SIG-M5 (cell line): ENCODE measurements at places on chromosomes 11 and 22.
A peak's percentile ranks its signal among the peaks of the same experiment; 100 is the strongest.

DNA sequence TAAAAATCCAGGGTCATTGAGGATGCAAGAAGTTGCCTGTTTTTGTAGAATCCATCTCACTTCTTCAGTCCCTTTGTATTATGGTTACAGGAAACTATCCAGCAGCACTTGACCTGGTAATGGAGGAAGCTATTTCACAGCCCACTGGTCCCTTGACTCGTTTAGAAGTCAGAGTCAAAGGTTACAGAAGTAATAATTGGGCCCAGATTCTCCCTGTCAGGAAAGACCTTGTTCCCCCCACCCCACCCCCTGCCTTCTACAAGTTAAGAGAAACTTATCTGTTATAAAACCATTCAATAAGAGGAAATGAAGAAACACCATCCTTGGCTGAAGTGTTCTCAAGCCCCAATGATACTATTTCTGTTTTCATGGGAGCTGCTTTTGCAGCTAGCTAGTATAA is 65.8 kb downstream of the CSTPP1 start:
- no peak for DNase-seq

DNA sequence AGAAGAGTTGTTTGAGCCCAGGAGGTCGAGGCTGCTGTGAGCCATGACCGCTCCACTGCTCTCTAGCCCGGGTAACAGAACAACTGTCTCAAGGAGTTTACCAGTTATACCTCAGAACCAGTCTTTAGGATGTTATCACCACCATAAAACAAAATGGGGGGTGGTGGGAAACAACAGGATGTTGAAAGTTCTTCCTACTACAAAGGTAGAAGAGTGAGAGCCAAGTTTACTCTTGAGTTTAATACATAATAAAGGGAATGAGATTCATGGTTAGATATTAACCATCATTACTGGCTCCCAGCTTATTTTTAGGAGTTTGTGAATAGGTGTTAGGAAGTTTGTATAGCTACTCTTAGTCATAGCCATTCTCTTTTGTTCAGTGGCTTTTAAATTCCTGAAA is 78.8 kb upstream of the HORMAD2 start:
- DNase-seq = no peak

DNA sequence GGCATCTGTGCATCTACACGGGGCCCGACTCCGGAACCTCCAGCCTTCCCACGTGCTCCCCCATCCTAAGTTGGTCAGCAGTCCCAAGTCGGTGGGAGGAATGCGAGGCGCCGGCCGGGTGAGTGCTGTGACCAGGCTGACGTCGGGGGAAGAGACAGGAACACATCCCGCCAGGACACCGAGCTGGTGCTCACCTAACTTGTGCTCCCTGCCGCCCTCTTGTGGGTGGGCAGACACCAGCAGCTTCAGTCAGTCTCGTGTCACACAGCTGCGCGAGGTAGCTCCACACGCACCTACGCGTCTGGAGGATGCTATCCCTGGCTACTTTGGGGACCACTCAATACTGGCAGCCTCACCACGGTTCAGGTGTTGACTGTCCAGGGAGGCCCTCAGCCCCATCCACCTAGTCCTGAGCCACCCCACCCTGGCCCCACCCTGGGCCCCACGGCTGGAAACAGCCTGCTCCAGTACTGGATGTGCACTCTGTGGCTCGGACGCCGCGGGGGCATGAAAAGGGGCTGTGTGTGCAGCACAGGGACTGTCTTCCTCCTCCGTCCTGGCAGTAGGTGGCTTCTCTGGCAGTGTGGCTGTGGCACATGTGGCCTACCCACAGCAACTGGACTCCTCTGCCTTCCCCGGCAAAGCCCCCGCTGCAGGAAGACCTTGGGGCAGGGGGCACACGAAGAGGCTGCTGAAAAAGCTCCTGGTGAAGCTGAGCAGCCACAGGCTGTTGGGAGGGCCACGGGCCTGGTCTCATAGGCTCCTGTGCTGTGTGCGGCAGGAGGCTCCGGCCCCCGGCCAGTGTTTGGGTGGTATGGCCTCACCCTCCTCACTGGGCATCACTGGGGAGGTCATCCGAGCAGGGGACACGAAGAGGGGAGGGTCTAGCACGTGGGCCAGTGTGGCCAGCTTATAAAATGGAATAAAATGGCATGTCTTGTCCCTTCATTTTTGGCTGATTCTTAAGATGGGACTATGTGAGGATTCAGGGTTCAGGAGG is 11.2 kb upstream of the BID start:
- DNase-seq = no peak

DNA sequence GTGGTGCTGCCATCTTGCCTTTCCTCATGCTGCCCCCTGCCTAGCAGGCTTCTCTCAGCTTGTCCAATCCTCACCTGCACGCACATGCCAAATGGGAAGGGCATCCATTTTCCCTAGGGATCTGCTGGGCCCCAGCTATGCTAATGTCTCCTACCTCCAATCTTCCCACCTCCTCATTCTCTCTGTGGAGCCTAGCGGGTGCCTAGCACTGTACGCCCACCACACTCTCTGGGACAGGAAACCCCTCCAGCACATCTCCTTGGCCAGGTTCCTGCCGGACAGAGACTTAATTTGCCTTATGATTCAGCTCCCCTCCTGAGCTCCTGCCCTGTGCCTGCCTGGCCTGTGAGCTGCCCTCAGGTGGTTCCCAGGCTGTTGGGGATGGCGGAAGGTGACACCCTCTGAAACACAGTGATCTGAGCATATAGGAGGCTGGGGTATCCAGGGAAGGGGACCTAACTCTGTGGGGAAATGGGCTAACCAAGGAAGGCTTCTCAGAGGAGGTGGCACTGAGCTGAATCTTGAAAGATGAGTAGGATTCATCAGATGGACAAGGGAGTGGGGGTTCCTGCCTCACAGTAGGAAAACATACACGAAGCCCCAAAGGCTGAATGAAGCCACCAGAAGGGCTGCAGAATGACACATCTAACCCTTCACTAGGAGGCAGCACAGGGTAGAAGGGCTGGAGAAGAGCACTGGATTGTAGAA is 79.2 kb upstream of the WNT11 start:
- no peak for DNase-seq

- peak; percentile 91 for DNase-seq
Measured at GRCh38 chr11:129825380-129825779, 9.7 kb downstream of the TMEM45B start.

GRCh38 chr11:44521148-44521547 is 44.3 kb upstream of the CD82 start:
- no peak for DNase-seq

GRCh38 chr11:123590296-123590912 is 64.0 kb downstream of the SCN3B start:
- DNase-seq = no peak

DNA sequence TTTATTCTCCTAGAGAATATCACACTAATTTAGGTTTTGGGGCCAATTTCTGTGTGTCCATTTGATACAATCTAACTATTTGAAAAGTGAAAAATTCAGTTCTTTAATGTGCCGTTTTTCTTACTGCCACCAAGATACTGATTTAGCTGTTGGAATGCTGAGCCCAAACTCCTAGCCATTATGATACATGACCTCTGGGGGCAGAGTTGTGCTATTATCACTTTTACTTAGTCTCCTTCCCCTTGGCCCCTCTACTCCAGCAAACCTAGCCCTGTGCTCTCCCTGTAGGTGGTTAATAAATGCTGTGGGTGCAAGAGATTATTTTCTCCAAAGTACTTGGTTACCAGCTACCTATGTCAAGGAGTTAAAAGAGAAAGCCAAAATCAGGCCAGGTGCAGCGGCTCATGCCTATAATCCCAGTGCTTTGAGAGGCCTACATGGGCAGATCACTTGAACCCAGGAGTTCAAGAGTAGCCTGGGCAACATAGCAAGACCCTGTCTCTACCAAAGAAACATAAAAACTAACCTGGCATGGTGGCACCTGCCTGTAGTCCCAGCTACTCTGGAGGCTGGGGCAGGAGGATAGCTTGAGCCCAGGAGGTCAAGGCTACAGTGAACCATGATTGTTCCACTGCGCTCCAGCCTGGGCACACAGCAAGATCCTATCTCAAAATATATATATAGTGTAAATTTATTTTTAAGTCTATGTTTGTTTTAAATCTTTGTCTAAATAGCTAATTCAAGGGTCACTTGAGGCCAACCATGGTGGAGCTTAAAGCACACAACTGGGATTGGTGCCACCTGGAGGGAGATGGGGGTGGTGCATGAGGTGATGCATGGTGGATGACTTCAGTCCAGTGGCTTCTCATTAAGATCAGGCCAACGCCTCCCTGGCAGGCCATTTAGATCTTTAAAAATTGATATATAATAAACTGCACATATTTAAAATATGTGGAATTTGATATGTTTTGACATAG is 193.2 kb upstream of the PLET1 start:
- DNase-seq = no peak

GRCh38 chr11:66333220-66333877 is 2.9 kb downstream of the RIN1 start:
- no peak for DNase-seq

DNA sequence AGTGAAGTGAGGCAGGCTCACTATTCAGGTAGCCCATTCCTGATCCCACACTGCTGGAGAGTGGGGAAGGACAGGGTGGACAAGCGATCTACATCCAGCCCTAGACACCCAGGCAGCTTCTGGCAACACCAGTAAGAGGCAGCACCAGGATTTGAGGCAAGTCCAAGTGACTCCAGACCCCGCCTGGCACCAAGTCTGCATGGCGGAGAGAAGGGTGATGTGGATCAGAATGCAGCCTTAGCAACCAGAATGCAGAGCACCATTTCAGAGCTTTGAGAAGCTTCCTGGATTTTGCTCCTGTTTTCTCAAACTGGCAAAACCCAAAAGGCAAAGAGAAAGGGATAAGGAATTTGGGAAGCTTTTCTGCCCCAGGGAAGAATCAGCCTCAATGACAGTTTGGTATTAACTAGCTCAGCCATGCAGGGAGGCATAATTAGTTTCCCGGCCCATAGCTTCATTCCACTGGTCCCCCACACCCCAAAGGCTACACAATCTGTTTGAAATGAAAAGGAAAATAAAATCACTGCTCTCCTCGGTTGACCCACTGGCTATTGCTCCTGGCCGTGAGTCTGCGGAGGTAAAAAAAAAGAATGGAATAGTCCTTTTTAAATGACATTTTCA is 17.3 kb downstream of the GALNT18 start:
- DNase-seq = no peak

DNA sequence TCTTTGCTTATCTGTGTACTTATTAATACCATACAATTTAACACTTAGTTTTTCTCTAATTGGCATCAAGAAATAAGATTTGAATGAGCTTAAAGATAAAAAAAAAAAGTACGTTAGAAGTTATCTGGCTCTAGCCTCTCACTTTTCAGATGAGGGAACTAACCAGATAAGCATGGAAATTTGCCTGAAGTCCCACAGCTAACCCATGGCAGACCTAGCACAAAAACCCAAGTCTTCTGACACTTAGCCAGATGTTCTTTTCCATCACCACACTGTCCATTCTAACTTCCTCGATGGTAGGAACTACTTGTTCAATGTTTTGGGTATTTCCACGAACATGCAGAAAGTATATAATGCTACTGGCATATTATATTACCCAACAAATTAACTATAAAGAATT is 7.4 kb upstream of the SOX6 start:
- no peak for DNase-seq

DNA sequence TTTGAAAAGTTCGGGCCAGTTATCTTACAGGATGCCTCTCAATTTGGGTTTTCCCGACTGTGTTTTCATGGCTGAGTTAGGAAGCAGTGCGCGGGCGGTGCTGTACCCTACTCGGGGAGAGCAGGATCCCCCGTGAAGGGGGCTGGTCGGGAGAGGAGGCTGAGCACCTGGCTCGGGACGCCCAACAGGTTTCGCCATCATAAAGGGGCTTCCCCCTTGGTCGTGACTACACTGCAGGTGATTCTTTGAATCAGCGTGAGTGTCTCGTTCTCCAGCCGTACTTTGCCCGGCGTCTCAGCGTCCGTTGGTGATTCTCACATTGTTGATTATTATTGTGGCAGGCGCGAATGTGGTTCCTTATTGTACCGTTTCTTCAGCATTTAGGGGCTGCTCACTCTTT is 46.6 kb downstream of the ST14 start:
- no peak for DNase-seq

DNA sequence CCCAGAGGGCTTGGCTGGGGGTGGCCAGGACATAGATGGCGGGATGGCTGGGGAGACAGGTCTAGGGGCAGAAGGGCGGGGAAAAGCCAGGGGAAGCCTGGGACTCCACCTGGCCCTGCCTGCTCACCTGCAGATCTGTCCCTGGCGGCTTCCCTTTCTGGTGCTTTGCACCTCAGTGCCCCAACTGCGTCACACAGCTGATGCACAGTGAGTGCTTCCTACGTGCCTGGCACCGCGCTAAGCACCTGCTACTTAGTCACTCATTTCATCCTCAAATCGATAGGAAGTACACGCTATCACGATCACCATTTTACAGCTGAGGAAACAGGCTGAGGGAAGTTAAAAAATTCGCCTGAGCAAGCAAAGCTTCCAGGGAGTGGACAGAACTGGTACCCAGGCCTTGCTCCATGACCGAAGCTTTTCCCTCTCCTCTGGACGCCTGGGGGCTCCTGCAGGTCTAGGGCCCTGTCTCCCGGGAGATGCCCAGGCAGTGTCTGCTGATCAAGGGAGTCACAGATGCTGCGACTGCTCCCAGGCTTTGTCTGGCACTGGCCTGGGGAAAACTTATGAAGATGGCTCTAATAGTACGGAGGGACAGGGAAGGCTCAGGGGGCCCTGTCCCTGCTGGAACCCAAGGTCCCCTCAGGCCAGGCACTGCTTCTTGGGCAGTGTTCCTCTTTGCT is 63.0 kb upstream of the TTLL12 start:
- no peak for DNase-seq

GRCh38 chr22:38792833-38793232 is 1.1 kb downstream of the DNAL4 start:
- DNase-seq = no peak

- DNase-seq = no peak
Measured at GRCh38 chr11:114384487-114384886, 15.8 kb downstream of the C11orf71 start.

DNA sequence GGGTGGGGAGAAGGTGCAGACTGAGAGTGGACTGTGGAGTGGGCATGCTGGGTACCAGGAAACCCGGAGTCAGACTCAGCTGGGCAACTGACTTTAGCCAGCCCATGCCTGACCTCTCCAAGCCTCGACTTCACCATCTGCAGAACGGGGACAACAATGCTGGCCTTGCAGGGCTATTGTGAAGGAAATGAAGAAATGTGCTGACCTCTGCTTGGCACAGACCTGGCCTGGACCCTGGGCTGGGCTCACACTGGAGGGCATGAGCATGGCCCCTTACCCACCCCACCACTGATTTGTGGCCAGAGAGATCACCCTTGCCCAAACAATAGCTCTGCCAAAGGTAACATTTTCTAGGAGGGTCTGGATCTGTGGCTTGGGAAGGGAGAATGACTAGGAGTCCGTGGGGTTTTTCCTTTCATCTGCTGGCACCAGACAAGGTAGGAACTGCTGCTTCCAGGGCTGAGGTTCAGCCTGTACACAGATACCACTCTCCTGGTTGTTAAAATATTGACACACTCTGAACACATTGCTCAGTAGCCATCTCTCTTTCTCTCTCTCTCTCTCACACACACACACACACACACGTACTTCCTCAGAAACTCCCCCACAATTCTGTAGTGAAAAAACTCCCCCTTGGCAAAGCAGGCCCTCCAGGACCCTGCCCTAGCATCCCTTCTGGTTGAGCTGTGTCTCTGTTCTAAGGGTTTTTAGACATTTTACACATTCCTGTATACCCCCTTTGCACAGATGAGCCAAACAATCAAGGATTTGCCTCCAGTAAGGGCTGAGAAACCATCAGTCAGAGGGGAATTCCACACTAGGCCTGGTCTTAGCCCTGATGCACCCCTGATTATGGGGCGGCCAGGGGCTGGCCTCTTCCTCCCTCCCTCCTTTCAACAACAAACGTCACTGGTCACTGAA is 1.0 kb downstream of the MOGAT2 start:
- DNase-seq = no peak

GRCh38 chr22:29954203-29954855 is 71.4 kb downstream of the MTMR3 start:
- no peak for DNase-seq
